ENCODE measurements at places on chromosomes 7 and 10. TPM values are rescaled to one million over a fixed set of nuclear protein-coding genes. Genes with fewer than 3 reads are reported as not detected.

AASS gene
- total RNA-seq = 394 TPM

GRCh38 chr7:146639291-146639690 is 522.7 kb downstream of the CNTNAP2 start:
- no peak for DNase-seq

MEOX2 gene
- total RNA-seq = 0.19 TPM

DNA sequence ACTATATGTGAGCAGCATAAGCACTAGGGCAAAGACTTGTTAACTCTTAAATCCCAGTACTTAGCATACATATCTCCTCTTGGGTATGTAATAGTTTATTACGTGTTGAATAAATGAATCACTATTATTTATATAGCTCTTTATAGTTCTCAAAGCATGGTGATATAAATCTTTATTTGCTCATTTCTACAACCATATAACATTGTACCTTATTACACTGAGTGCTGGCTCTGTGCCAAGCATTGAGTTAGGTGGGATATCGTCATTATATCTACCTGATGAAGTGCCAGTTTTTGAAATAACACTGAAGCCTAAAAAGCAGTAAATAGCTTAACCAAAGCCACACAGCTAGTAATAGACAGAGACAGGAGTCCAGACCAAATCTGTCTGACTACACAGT is 27.9 kb downstream of the AHR start:
- DNase-seq = no peak

- DNase-seq = no peak
These were observed 515 bp downstream of the BEND7 start for GRCh38 chr10:13528123-13528874.

DNA sequence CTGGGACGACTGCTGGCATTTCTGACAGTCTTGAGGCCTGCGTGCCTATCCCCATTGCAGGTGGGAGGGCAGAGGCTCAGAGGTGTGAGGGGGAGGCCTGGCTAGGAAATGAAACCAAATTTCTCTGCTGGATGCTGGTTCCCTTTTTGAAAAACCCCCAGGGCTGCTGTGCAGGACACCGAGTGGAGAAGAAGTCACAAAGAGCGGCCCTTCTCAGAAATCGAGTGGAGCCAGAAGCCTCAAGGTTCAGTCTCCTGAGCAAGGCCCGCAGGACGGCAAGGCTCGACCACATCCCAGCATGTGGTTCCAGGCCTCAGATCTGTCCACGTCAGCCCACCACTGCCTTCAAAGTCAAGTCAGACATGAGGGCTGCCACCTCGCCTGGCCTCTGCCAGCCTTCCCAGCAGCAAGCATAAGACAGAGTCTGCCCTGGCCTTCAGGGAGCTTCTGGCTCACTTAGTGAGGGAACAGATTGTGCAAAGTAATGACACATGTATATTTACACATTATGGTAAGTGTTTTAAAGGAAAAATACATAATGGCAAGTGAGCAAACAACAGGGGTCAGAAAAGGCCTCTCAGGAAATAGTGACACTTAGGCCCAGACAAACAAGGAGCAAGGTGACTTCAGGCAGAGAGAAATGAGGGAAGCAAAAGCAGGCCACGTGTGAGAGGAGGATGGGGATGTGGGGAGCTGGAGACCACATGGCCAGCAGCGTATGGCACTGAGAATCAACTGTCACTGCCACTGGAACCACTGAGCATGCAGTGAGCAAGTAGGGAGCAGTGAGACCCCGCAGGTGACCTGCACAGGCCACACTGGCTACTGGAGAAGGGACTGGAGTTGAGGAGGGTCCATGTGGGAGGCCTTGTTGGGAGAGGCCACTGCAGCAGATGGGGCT is 86.7 kb downstream of the ARHGAP22 start:
- no peak for DNase-seq

HDAC9 gene
- total RNA-seq = 9.4 TPM

Measured in H1 (cell line).